ENCODE measurements at places on chromosomes 1 and 21. TPM values are rescaled to one million over a fixed set of nuclear protein-coding genes. Genes with fewer than 3 reads are reported as not detected.

The TENT5C gene
- 11.6 TPM for total RNA-seq

The LCE3D gene
- total RNA-seq, result not detected

GRCh38 chr1:6246497-6247467, 2.8 kb downstream of the HES3 start:
- H3K27me3 ChIP-seq, result peaks cover 68% of the 10 kb centered on the region
- no peak overlapping the region for H3K4me3 ChIP-seq
- peak; percentile 88 for DNase-seq
- H3K36me3 ChIP-seq, result no peaks in the 10 kb centered on the region

The AGT gene
- total RNA-seq, result 2.8 TPM

Measured in left lung (tissue), 14 donors.